Tibial nerve (tissue), 4 donors: ENCODE measurements at places on chromosomes 2 and 18.

DNA sequence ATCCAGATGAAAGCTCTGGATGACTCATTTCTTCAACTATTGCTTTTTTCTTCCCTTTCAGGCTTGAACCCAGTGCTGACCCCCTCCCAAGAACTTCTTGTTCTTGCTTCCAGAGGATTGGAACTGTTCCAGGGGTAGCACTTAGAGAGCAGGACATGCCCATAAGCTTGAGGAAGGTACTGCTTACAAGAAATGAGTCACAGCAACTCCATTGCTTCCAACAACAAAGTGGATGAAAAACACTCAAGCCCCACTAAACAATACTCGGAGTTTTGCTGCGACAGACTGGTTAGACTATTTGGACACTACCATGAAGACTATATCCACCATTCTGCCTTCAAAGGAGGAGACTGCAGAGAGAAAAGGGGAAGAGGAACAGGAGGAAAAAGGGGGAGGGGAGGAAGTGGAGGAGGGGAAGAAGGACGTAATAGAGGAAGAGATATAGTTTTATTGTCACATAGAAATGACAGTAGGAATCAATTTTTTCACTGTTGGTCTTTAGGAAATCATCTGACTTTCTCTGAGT, 1.6 kb upstream of the EPC2 start:
- DNase-seq, result no peak
- H3K27ac ChIP-seq, result no peak overlapping the region
- no peak overlapping the region for H3K4me3 ChIP-seq
- no peaks in the 10 kb centered on the region for H3K36me3 ChIP-seq
- H3K4me1 ChIP-seq, result peaks cover 7% of the 10 kb centered on the region
- no peaks in the 10 kb centered on the region for H3K27me3 ChIP-seq

DNA sequence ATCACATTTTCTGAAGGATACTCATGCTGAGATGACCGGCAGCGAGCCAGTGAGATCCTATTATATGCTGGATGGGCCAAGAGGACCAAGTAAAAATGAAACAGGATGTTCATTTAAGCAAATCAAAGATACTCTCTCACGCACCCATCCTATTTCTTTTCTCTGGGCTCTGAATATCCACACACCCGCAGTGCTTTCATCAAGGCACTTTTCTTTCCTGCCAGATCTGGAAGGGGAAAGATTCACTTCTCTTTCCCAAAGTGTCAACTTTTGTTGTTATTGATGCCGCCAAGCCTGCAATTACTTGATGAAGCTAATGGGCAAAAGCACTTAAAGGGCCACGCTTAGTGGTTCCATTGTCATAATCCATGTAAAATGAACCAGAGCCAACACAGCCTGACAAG, 191.9 kb upstream of the CHAC2 start:
- H3K4me3 ChIP-seq, result no peak overlapping the region
- no peaks in the 10 kb centered on the region for H3K36me3 ChIP-seq
- peak overlapping the region; percentile 32 for H3K27ac ChIP-seq
- no peaks in the 10 kb centered on the region for H3K27me3 ChIP-seq

- no peak overlapping the region for H3K4me3 ChIP-seq
- H3K27ac ChIP-seq, result no peak overlapping the region
- DNase-seq, result no peak
- H3K4me1 ChIP-seq, result no peaks in the 10 kb centered on the region
- no peaks in the 10 kb centered on the region for H3K36me3 ChIP-seq
Measured at GRCh38 chr2:210626849-210627248, 70.5 kb downstream of the CPS1 start.

DNA sequence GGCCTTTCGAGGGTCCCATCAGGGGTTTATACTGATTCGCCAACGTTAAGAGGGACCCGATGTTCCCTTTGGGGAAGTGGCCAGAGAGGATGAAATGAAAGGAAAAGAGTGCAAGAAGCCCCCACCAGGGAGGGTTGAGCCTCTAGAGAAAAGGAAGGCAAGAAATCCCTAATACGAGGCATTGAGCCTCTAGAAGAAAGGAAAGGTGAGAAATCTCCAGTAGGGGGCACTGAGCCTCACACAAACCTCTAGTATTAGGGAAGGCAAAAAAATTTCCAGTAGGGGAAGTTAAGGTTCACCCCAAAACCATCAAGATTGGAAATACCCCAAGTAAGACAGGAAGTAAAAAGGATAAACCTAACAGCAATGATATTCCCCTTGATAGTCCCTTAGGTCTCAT, 9.8 kb upstream of the SAP130 start:
- no peaks in the 10 kb centered on the region for H3K4me1 ChIP-seq
- no peak overlapping the region for H3K4me3 ChIP-seq
- no peak for DNase-seq
- no peaks in the 10 kb centered on the region for H3K36me3 ChIP-seq
- H3K27ac ChIP-seq, result no peak overlapping the region

DNA sequence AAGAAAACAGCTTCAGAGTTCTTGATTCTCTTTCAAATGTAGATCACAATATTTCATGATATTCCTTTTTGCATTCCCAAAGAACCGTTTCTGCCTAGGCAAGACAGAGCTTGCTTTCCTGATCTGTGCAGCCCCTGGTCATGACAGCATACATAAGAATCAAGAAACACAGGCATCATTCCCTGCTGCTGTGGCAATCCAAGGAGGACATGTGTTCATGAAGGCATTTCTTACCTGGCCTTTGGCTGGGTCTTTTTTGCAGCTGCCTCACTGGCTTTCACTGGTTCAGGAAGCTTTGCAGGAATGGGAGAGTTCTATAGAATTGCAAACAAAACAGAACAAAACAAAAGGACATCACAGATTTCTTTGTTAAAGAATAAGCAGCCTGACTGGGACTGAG, 87.6 kb upstream of the NFU1 start:
- H3K4me1 ChIP-seq, result no peaks in the 10 kb centered on the region
- no peak for DNase-seq
- H3K4me3 ChIP-seq, result no peak overlapping the region
- no peaks in the 10 kb centered on the region for H3K27me3 ChIP-seq
- H3K36me3 ChIP-seq, result no peaks in the 10 kb centered on the region
- H3K27ac ChIP-seq, result no peak overlapping the region

GRCh38 chr2:135863233-135863632, 13.0 kb downstream of the MCM6 start:
- no peaks in the 10 kb centered on the region for H3K4me1 ChIP-seq
- H3K36me3 ChIP-seq, result peaks cover 97% of the 10 kb centered on the region
- H3K4me3 ChIP-seq, result no peak overlapping the region
- no peaks in the 10 kb centered on the region for H3K27me3 ChIP-seq

DNA sequence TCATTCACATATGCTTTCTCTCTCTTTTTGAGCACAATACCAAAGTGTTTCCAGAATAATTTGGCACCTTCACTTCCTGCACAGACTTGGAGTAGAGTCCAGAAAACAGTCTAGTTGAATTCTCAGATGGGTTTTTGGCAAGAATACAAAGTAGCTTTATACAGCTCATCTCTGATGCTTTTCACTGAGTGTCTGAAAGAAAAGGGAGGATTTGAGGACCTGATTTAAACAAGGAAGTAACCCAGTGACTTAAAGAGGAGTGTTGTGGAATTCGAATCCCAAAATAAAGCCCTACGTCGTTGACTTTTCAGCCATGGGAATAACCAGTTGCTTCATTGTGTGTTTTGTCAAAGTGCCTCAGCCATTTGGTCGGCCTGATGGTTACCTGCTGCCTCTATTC, 31.8 kb downstream of the METAP1D start:
- H3K27me3 ChIP-seq, result no peaks in the 10 kb centered on the region
- no peak overlapping the region for H3K4me3 ChIP-seq
- H3K36me3 ChIP-seq, result no peaks in the 10 kb centered on the region
- no peak overlapping the region for H3K27ac ChIP-seq

DNA sequence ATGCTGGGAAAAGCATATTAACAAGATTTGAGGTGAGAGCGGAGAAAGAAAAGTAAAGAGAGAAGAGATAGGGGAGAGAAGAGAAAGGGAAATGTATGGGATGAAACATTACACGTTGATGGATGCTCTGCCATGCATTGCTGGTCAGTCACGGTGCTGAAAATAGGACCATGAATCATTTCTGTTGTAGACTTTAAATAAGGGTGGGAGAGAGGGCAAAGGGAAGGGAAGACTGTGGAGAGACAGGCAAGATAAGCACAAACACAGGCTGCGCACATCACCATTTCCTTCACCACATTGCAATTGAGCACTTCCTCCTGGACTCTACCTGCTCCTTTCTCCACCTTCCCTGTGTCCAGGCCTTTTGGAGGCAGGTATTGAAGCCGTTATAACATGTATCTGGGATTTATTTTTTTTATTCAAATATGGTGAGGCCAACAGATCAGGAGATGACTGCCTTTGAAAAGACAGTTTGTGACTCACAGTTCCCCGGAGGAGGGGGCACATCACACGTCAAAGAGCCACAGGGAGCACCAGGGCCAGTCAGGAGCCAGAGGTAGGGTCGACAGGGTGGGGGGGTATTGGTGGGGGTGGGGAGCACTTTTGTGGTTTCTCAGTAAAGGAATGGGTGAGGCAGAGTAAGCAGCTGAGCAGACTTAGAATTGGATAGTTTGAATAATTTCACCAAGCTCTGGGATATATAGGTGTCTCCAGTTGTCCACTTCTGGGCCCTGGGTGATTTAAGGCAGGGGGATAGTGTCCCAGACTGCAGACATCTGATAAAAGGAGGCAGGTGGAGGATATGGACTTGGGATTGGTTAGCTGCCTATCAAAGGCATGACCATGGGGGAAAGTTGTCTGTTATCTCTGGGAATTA, 372.8 kb upstream of the ST6GAL2 start:
- no peak overlapping the region for H3K4me3 ChIP-seq
- H3K36me3 ChIP-seq, result no peaks in the 10 kb centered on the region
- DNase-seq, result no peak
- H3K27me3 ChIP-seq, result no peaks in the 10 kb centered on the region
- no peaks in the 10 kb centered on the region for H3K4me1 ChIP-seq
- H3K27ac ChIP-seq, result no peak overlapping the region

GRCh38 chr2:135471106-135471505, 59.9 kb downstream of the ZRANB3 start:
- no peaks in the 10 kb centered on the region for H3K36me3 ChIP-seq
- H3K27me3 ChIP-seq, result no peaks in the 10 kb centered on the region
- H3K4me3 ChIP-seq, result no peak overlapping the region
- no peaks in the 10 kb centered on the region for H3K4me1 ChIP-seq

DNA sequence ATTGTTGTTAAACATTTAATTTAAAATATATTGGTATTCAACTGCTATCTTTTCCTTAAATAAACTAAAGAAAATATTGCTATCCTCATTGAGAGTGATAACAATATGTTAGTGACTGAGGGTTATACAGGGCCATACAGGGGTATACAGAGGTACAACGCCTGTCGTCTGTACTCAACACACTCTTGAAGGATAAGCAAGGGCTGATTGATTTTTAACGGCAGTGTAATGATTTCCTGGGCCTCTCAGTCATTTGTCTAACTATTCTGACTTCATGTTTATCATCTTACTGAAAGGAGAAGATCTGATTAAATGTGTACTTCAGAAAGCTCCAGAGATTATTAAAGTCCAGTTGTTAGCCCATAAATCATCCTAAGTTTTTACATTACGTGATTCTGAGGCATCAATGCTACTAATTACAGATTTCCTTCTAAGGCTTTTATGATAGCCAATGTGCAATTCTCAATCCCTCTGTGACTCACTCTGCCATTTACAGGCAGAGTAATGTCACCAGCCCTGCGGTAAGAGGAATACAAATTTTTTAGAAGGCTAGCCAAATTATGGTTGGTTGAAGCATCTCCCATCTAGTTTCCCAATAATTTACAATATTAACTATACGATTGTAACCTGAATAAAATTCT, 893.0 kb upstream of the CHAC2 start:
- DNase-seq, result no peak
- no peak overlapping the region for H3K4me3 ChIP-seq

- DNase-seq, result peak; percentile 77
- H3K4me1 ChIP-seq, result peaks cover 6% of the 10 kb centered on the region
- H3K27me3 ChIP-seq, result no peaks in the 10 kb centered on the region
- peak overlapping the region; percentile 37 for H3K27ac ChIP-seq
- H3K36me3 ChIP-seq, result no peaks in the 10 kb centered on the region
Measured at GRCh38 chr2:158953926-158954763, 14.3 kb upstream of the TANC1 start.

- no peaks in the 10 kb centered on the region for H3K27me3 ChIP-seq
- H3K4me1 ChIP-seq, result no peaks in the 10 kb centered on the region
- no peak overlapping the region for H3K4me3 ChIP-seq
- no peak for DNase-seq
- no peak overlapping the region for H3K27ac ChIP-seq
- H3K36me3 ChIP-seq, result no peaks in the 10 kb centered on the region
Measured at GRCh38 chr2:160680294-160680693, 186.7 kb upstream of the RBMS1 start.

DNA sequence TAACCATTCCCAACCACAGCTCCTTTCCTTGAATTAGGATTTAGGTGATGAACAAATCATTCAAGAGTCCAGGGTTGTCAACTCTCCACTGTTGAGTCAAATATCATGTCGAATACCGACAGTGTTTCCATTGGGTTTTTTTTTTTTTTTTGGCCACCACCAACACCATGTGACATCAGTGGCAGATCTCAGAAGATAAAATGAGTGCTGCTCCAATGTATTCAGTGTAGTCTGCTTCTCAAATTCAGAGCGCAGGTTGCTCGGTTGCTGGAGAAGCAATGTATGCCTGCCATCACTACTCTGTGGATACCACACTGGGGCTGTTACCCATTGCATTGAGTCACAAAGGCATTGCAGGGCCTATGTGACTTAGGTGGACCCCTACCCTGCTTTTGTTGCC, 10.8 kb upstream of the ATL2 start:
- H3K4me3 ChIP-seq, result no peak overlapping the region
- H3K4me1 ChIP-seq, result no peaks in the 10 kb centered on the region
- H3K27me3 ChIP-seq, result no peaks in the 10 kb centered on the region
- H3K36me3 ChIP-seq, result no peaks in the 10 kb centered on the region
- no peak for DNase-seq
- H3K27ac ChIP-seq, result no peak overlapping the region

- DNase-seq, result no peak
- no peaks in the 10 kb centered on the region for H3K36me3 ChIP-seq
- no peak overlapping the region for H3K4me3 ChIP-seq
- H3K4me1 ChIP-seq, result no peaks in the 10 kb centered on the region
- no peak overlapping the region for H3K27ac ChIP-seq
- H3K27me3 ChIP-seq, result no peaks in the 10 kb centered on the region
Measured at GRCh38 chr18:785242-785641, 26.8 kb downstream of the YES1 start.

DNA sequence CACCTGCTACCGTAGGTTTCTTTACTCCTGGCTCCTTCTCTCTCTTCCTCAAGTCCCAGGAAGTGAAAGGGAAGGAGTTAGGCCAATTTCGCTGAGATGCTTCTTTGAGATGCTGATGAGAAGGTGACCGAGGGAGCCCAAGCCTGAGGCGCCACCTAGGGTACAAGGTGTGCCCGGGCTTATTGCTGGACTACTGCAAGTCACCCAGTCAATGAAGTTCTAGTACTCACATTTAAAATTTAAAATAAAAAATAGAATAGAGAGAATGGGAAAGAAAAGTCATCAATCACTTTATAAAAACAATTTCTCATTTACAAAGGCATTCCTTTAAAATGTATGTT, 45.3 kb downstream of the ACAA2 start:
- no peaks in the 10 kb centered on the region for H3K36me3 ChIP-seq
- H3K4me3 ChIP-seq, result no peak overlapping the region
- H3K27me3 ChIP-seq, result no peaks in the 10 kb centered on the region
- no peak overlapping the region for H3K27ac ChIP-seq

GRCh38 chr2:231673348-231673770, 35.0 kb upstream of the PTMA start:
- peaks cover 42% of the 10 kb centered on the region for H3K4me1 ChIP-seq
- no peak for DNase-seq
- H3K36me3 ChIP-seq, result no peaks in the 10 kb centered on the region
- H3K4me3 ChIP-seq, result no peak overlapping the region
- peak overlapping the region; percentile 83 for H3K27ac ChIP-seq
